HEK293T (cell line): ENCODE measurements at places on chromosomes 3 and 15.

DNA sequence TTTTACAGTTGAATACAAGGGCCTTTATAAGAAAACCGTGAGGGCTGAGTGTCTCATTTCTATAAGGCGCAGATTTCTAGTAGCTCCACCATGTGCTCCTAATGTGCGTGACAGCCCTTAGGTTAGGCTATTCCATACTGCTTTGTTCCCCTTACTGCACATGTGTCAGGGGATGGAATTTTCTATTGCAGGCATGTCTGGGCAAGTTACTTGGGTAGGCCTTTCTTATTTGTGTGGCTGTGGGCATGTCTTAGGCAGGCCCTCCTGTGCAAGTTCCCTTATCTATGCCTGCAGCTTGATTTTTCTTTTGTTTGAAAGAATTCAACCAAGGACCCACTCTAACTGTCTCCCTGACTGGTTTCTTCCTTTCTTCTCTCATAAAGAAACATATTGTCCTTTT lies 434.2 kb upstream of the CNTN3 start:
- no peak for DNase-seq

DNA sequence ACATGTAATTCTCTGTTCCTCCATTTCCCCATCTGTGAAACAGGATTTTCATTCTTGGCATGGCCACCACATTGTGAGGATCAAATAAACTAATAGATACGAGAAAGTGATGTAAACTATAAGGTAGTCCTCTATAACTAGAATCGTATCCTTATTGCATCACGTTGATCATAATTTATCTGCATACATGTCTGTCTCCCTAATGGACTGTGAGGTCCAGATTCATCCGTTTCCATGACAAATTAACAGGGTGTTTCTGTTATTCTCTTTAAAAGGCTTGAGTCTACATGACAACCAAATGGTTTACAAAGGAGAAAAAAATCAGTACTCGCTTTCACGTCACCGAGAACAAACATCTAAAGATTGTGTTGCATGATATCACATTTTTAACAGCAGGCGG lies 53.0 kb downstream of the SST start:
- DNase-seq = no peak

DNA sequence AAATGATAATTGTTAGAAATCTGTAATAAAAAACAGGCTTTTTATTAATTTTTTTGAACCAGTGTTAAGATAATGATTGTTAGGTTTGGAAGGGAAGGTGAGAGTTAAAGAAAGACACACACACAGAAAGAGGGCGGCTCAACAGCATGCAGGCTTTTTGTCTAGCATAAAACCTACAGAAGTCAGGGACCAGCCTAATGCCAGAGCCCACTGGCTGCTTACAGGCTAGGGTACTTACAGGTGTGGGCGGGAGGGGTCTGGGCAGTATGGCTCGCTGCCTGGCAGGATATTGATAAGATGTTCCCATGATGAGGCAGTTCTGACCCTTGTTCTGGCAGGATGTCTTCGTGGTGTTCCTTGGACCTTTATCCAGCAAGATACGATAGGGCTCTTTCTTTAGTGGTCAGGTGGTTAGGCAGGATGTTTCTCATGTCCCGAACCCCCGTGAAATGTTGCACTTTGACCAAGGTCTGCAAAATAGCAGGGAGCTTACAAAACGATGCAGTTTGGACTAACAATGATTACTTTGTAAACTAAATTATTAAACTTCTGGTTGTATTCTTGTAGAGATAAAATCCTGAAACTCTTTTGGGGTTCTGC lies 84.7 kb downstream of the DCUN1D1 start:
- no peak for DNase-seq

DNA sequence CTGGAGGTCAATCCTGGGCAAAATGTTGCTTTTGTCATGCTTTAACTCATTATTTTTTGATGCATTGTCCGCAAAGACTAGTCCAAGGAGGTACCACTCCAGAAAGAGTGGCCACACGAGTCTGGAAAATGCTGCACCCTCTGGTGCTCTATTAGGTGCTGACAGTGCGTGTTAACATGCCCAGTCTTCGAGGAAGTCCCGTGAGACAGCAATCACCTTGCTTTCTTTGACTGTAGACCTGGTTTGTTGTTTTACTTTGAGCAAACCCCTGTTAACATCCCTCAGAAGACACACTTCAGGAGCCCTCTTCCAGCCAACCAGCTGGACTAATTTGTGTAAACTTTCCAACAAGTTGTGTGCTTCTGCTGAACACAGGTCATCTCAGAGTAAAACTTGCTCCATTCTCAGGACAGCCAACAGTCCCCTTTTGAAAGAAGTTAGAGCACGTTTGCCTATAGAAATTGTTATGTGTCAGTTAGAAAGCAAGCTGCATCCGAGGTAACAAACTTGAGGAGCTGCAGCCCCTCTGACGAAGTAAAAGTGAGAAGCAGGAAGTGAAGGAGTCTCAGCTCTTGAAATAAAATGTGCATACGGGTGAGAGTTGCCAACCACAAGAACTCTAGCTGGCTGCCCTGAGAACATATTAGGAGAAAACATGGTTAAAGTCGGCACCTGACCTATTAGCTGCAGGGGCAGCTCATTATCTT lies 205.0 kb downstream of the LPP start:
- DNase-seq = no peak
